ENCODE measurements at places on chromosomes 7 and 10.

- H3K4me1 ChIP-seq, result no peaks in the 10 kb centered on the region
- H3K36me3 ChIP-seq, result no peaks in the 10 kb centered on the region
- H3K27me3 ChIP-seq, result no peaks in the 10 kb centered on the region
- no peak for DNase-seq
These were observed 122.0 kb upstream of the UNC5B start for GRCh38 chr10:71090330-71090729.

DNA sequence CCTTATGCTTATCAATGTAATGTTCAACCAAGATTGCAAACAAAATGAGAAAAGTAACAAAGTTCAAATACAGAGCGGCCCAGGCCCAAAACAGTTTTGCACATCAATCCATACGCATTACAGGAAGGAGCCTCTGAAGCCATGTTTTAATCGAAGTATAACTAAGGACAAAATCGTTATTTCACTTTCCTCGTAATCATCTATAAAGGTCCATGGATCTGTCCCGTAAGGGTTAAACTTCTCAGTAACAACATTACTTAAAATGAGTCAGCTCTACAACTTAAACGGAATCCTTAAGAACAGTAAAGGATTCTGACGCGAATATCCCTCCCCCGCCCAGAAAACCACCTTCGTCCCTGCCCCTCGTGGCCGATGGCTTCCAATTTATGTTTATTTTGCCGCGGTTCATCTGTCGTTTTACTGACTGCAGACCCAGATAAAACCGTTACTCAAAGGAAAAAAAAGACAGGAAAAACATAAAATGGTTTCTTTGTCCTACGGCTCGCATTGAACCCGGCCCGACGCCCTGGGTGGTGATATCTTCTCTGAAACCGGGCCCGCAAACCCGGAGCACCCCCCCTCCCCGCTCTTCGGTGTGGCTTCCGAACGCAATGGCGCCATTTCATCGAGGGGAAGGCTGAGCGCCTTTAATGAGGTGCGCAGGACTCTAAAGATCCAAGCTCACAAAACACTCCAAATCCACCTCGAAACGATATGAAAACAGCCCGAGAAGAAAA, 1.1 kb downstream of the HNRNPA2B1 start:
- H3K36me3 ChIP-seq, result peaks cover 84% of the 10 kb centered on the region
- peak overlapping the region; percentile 99 for H3K27ac ChIP-seq
- no peaks in the 10 kb centered on the region for H3K27me3 ChIP-seq
- peak; percentile 78 for DNase-seq
- H3K4me1 ChIP-seq, result peaks cover 8% of the 10 kb centered on the region
- peak overlapping the region; percentile 98 for H3K4me3 ChIP-seq

GRCh38 chr7:101129603-101130117, 2.8 kb downstream of the SERPINE1 start:
- no peak overlapping the region for H3K27ac ChIP-seq
- H3K27me3 ChIP-seq, result no peaks in the 10 kb centered on the region
- H3K4me3 ChIP-seq, result no peak overlapping the region

DNA sequence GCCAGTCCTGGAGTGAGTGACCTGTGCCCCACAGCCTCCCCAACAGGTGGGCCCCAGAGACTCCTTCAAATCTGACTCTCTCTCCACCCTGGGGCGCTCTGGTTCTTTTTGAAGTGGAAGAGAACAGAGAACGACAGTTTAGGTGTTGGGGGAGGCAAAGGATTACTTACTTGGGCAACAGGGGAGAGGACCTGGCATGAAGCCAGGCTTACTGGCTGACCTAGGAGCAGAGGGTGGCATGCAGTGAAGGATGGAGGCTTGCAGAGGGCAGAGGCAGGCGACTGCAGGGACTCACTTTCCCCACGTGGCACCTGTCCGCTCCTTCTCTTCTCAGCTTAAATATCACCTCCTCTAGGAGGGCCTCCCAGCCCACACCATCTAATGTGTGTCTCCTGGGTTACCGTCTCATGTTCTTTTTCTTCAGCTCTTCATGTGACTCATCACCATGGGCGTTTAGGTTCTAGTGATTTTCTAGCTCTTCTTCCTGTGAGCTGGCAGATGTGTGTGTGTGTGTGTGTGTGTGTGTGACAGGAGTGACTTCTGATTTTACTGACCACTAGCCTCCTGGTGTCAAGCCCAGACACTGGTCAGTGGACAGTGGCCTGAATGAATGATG, 15.5 kb downstream of the LZTS2 start:
- peaks cover 34% of the 10 kb centered on the region for H3K4me1 ChIP-seq
- H3K4me3 ChIP-seq, result no peak overlapping the region
- no peaks in the 10 kb centered on the region for H3K27me3 ChIP-seq
- no peaks in the 10 kb centered on the region for H3K36me3 ChIP-seq

DNA sequence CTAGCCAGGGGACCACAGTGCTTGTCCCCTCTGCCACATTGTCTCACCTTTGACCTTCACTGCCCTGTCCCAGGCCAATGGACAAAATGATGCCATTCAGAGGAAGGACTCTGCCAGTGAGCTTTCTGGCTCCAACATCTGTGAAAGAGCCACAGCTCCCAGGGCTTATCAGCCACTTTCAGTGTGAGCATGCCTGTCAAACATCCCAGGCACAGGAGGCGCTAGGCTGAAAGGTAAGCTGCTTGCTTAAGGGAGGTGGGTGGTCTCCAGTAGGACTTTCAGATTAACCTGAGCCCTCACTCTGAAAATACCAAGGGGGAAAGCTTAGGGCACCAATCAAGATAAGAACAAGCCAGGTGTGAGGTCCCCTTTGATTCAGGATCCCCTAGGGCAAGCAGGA, 59.8 kb upstream of the GDF10 start:
- H3K27ac ChIP-seq, result no peak overlapping the region
- no peaks in the 10 kb centered on the region for H3K36me3 ChIP-seq
- H3K4me1 ChIP-seq, result no peaks in the 10 kb centered on the region

DNA sequence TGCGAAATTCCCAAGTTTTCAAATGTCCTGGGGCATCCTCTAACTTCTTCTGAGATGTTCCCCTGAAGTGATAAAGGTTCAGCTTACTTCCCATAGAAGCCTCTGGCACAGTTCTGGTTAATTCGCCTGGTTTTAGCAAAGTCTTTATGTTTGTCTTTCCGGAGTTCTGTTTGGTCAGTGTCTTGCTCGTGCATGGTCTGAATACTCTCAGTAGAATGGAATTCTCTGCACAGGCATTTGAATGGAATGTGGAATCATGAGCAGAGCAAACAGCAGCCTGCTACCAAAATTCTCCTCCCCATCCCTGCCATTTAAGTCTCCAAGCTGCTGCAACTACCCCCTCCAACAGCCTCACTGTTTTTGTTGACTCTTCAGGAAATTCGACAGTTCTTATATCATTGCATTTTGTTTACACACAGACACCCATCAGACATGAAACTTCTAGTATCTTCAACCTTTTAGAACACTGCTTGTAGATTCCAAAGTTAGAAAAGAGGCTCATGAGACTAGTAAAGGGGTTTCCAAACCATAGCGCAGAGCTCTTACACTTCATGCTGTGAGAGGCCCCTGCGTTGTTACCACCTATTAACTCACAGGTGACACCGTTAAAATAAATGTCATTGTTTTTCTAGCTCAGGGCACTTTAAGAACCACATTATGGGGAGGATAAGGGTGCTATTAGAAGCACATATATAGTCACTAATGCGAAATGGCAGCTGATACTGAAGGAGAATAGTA, 129.7 kb downstream of the PLCE1 start:
- H3K27ac ChIP-seq, result no peak overlapping the region
- no peak for DNase-seq
- H3K27me3 ChIP-seq, result no peaks in the 10 kb centered on the region
- no peak overlapping the region for H3K4me3 ChIP-seq

DNA sequence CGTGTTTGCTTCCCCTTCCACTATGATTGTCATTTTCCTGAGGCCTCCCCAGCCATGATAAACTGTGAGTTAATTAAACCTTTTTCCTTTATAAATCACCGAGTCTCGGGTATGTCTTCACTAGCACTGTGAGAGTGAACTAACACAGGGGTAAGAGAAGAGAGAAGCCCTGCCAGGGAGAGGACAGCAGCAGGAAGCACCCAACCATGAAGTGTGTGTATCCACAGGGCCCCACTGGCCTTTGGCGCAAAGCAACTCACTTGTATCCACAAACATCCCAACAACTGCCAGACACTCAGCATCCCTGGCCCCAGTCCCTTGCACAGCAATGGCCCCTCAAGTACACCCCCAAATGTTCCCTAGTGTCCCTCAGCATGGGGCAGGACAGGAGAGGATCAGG, 115.1 kb downstream of the MAD1L1 start:
- peaks cover 7% of the 10 kb centered on the region for H3K4me1 ChIP-seq
- peak overlapping the region; percentile 12 for H3K27ac ChIP-seq
- no peak overlapping the region for H3K4me3 ChIP-seq

DNA sequence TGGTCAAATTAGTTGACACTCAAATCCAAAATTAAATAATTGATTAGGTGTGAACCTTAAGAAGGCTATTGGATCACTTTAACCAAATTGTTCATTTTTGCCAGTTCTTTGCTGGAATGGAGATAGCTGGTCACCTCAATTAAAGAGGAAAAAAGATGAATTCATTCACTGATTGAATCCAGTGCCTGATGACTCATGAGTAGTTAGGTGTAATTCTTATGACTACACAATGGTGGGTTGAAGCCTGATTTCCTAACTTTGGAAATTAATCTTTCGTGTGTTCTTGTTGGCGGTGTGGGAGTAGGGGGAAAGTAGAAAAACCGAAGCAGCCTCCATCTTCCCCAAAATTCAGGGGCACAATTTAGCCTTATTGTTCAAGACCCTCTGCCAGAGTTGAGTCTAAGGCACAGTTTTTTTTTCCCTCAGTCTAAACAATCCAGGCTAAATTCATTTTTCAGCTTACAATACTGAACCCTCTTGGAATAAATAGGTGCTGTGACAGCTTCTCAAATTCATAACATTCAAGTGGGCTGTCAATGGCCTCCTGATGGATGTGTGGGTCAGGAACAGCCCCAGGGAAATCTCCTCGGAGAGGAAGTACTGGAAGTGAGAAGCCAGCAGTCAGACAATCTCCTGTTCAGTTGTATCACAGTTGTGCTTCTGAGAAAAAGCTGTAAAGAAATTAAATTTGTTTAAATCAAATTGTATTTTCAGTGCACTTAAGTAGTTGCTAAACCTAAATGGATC, 356.6 kb downstream of the BBS9 start:
- H3K4me1 ChIP-seq, result no peaks in the 10 kb centered on the region
- no peaks in the 10 kb centered on the region for H3K27me3 ChIP-seq
- no peak for DNase-seq
- no peak overlapping the region for H3K27ac ChIP-seq
- H3K4me3 ChIP-seq, result no peak overlapping the region

- DNase-seq, result no peak
- H3K4me3 ChIP-seq, result no peak overlapping the region
- H3K4me1 ChIP-seq, result no peaks in the 10 kb centered on the region
- H3K27ac ChIP-seq, result no peak overlapping the region
- no peaks in the 10 kb centered on the region for H3K36me3 ChIP-seq
These were observed 291.6 kb upstream of the MKI67 start for GRCh38 chr10:128417826-128418225.

GRCh38 chr7:14258441-14258840, 269.0 kb upstream of the ETV1 start:
- no peak for DNase-seq
- H3K27ac ChIP-seq, result no peak overlapping the region
- H3K4me3 ChIP-seq, result no peak overlapping the region
- no peaks in the 10 kb centered on the region for H3K27me3 ChIP-seq
- no peaks in the 10 kb centered on the region for H3K36me3 ChIP-seq

DNA sequence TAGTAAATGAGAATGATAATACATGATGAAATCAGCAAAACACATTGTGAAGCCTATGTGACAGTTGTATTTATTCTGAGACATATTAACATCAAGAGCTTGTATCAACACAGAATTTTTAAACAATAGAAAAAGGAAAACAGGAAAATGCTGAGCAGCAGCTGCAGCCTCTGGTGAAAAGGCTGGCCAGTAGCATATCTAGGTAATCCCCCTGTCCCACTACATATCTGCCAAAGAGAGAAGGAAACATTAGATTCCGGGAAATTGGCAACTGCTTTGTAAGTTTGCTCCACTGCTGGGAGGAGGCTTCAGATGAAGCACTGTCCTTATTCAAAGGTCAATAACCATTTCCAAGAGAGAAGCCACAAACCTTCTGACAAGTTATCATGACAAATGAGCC, 89.4 kb downstream of the RALA start:
- 0 out of 2 replicates have a peak, but pooled peaks cover 4% of the 10 kb centered on the region for H3K4me1 ChIP-seq
- H3K27ac ChIP-seq, result no peak overlapping the region
- H3K4me3 ChIP-seq, result no peak overlapping the region
- no peaks in the 10 kb centered on the region for H3K27me3 ChIP-seq
- H3K36me3 ChIP-seq, result peaks cover 4% of the 10 kb centered on the region

DNA sequence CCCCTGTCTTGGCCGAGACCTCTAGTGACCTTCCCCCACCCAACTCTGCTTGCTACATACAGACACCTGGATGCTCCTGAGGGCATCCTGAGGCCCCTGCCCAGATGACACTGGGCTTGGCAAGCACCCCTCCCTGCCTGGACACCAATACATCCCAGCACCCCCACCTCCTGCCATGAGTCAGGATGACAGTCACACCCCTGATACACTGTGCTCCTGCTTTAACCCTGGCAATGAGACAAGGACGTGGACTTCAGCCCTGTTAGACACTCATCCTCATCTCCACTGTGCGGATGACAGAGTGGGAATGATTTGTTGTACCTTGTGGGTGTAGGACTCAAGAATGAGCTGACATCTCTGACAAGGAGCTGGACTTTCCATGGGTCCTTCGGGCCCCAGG, 186.3 kb upstream of the ADCY1 start:
- no peak for DNase-seq
- no peak overlapping the region for H3K27ac ChIP-seq
- H3K36me3 ChIP-seq, result no peaks in the 10 kb centered on the region
- no peaks in the 10 kb centered on the region for H3K27me3 ChIP-seq

- H3K27ac ChIP-seq, result no peak overlapping the region
- DNase-seq, result peak; percentile 54
- H3K4me1 ChIP-seq, result peaks cover 39% of the 10 kb centered on the region
These were observed 145.7 kb downstream of the REEP3 start for GRCh38 chr10:63666836-63667383.

GRCh38 chr10:69880301-69881081, 78.8 kb downstream of the COL13A1 start:
- H3K4me3 ChIP-seq, result 0 out of 2 replicates have a peak overlapping the region, but pooled peaks have one; percentile 17
- H3K4me1 ChIP-seq, result peaks cover 7% of the 10 kb centered on the region
- H3K36me3 ChIP-seq, result no peaks in the 10 kb centered on the region
- no peak overlapping the region for H3K27ac ChIP-seq
- DNase-seq, result peak; percentile 47
- H3K27me3 ChIP-seq, result 0 out of 2 replicates have a peak, but pooled peaks cover 4% of the 10 kb centered on the region

DNA sequence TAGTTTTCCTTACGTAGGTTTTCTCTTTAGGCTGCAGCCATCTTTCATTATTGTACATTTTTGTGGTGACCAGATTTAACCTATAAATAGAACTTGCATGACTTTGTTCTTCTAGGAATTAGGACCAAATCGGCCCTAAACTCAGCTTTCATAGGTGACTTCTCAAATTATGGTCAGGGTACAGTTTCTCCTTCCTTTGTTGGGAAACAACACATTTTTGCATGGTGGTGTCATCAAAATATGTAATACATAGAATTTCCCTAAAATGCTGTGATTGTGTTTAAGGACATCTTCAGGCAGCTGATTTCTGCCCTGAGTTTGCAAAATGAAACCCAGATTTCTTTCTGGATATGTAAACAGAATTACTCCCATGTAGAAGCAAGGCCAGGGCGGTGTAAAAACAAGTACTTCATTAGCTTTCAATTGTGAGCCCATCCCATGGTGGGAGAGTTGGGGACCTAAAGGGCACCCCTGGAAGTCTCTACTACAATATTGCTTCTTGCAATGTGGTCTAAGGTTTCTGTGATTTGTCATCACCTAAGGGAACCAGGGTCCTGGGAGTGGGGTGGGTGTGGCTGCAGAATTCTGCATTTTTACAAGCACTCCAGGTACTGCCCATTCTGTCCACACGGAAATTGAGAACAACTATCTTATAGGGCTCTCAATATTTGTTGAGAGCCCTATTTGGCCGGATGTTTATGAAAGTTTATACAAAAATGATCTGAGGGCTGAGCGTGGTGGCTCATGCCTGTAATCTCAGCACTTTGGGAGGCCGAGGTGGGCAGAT, 121.0 kb upstream of the FAM171A1 start:
- no peaks in the 10 kb centered on the region for H3K4me1 ChIP-seq
- no peaks in the 10 kb centered on the region for H3K36me3 ChIP-seq
- no peak overlapping the region for H3K27ac ChIP-seq
- no peak overlapping the region for H3K4me3 ChIP-seq

All from SJCRH30 (cell line).